ENCODE measurements at places on chromosomes 16 and 17. TPM values are rescaled to one million over a fixed set of nuclear protein-coding genes. Genes with fewer than 3 reads are reported as not detected.

- H3K27ac ChIP-seq = peak overlapping the region; percentile 78
- peak; percentile 61 for DNase-seq
- no peaks in the 10 kb centered on the region for H3K4me1 ChIP-seq
- H3K27me3 ChIP-seq = no peaks in the 10 kb centered on the region
- H3K36me3 ChIP-seq = no peaks in the 10 kb centered on the region
These were observed 438 bp downstream of the GRN start for GRCh38 chr17:44345454-44346026.

Gene SSTR5
- not detected for total RNA-seq

DNA sequence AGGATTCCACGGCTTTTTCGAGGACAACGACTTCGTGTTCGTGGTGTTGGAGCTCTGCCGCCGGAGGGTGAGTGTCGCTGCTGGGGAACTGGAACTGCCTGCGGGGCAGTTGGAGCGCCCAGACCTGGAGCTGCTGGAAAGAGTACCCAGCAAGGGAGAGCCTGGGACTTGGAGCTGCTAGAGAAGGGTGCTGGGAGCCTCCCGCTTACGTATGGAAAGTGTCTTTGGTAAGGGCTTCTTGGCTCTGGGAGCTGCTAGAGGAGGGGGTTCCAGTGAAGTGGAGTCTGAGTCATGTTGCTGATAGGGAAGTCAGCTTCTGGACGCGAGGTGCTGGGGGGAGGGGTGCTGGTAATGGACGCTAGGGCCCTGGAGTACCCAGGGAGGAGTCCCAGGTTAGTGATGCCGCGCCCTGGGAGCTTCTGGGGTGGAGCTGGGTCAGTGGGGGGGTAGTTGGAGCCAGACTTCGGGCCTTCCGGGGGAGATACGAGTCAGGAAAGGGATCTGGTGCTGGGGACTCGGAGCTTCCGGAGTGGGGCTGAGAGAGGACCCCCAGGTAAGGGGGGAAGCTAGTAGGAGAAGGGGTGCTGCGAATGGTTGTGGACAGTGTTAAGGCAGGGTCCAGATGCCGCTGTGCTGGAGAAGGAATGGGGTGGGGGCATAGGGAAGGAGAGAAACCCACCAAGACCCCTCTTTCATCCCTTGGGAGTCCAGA, 741 bp downstream of the PLK1 start:
- H3K27me3 ChIP-seq = no peaks in the 10 kb centered on the region
- no peaks in the 10 kb centered on the region for H3K36me3 ChIP-seq
- peaks cover 5% of the 10 kb centered on the region for H3K4me1 ChIP-seq
- DNase-seq = no peak
- H3K27ac ChIP-seq = no peak overlapping the region

Gene TMED6
- total RNA-seq = 40.9 TPM

Gene TBC1D26
- not detected for total RNA-seq

DNA sequence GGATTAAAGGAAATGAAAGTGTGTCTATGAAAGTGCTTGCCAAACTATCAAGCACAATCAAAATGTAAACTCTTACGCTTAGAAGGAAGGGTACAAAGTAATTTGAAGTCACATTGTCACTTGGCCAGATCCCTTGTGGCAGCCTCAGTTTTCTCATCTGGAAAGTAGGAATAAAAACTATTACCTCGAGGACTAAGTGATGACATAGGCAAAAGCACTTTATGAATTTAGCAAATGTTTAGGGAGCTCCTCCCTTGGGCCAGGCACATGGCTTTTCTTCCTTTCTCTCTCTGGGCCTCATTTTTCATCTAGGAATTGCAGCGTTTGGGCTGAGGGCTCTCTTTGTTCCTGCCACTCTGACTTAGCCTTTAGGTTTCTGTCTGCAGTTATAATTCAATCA, 28.5 kb downstream of the DYNLL2 start:
- H3K4me1 ChIP-seq = no peaks in the 10 kb centered on the region
- H3K27ac ChIP-seq = no peak overlapping the region
- H3K36me3 ChIP-seq = no peaks in the 10 kb centered on the region
- H3K27me3 ChIP-seq = no peaks in the 10 kb centered on the region
- no peak overlapping the region for H3K4me3 ChIP-seq

DNA sequence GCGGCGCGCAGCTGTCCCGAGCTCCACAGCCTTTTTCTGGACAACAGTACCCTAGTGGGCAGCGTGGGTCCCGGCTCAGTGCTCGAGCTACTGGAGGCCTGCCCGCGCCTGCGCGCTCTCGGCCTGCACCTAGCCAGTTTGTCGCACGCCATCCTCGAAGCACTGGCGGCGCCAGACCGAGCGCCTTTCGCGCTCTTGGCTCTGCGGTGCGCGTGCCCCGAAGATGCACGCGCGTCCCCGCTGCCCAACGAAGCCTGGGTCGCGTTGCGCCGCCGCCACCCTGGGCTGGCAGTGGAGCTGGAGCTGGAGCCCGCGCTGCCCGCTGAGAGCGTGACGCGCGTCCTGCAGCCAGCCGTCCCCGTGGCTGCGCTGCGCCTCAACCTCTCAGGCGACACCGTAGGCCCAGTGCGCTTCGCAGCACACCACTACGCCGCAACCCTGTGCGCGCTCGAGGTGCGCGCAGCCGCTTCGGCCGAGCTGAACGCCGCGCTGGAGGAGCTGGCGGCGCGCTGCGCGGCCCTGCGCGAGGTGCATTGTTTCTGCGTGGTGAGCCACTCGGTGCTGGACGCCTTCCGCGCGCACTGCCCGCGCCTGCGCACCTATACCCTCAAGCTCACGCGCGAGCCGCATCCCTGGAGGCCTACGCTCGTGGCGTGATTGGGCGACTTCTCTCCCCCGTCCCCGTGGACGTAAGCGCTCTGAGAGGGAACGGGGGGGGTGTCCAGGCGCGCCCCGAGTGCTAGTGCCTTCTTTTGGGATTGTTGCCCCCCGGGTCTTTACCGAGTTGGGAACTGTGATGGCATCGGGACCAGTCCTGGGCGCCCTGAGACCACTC, 1.2 kb upstream of the HSF4 start:
- no peaks in the 10 kb centered on the region for H3K36me3 ChIP-seq
- H3K4me1 ChIP-seq = peaks cover 18% of the 10 kb centered on the region
- peak; percentile 54 for DNase-seq
- H3K27me3 ChIP-seq = no peaks in the 10 kb centered on the region
- H3K4me3 ChIP-seq = peak overlapping the region; percentile 27

- no peak overlapping the region for H3K4me3 ChIP-seq
- H3K27me3 ChIP-seq = no peaks in the 10 kb centered on the region
- H3K36me3 ChIP-seq = no peaks in the 10 kb centered on the region
- no peak for DNase-seq
These were observed 549.1 kb downstream of the WWOX start for GRCh38 chr16:78648517-78648916.
